ENCODE measurements at places on chromosomes 5 and 9.

GRCh38 chr5:92907938-92908606 is 672.9 kb downstream of the NR2F1-AS1 start:
- peak; percentile 73 for DNase-seq

DNA sequence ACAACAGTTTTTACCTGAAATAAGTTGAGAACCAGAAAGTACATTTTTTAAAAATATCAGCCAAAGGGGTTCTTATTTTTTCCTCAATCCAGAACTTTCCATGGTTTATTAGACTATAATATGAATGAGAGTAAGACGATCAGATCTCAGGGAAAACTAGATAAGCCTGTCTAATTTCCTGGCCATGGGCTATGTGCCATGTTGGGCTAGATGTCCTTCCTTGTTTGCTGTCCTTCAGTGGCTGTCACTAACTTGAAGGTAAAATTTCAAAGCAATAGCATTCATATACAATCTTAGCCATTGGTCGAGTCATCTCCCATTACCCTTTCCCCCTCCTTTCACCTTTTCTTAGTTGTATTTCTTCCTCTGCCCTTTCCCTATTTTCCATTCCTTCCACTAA is 179.5 kb upstream of the PPP1R2B start:
- DNase-seq = no peak

- peak; percentile 35 for DNase-seq
Observed at GRCh38 chr5:14946815-14947620, 75.4 kb upstream of the ANKH start.

- peak; percentile 12 for DNase-seq
Observed at GRCh38 chr5:14577971-14578370, 3.6 kb upstream of the OTULINL start.

Data from cardiac fibroblast (primary cell).